ENCODE measurements at places on chromosomes 2 and 18. TPM values are rescaled to one million over a fixed set of nuclear protein-coding genes. Genes with fewer than 3 reads are reported as not detected.

Gene CD8B2
- total RNA-seq: not detected

Gene TCF7L1
- 10.3 TPM for total RNA-seq

Gene ARHGAP15
- total RNA-seq: not detected

Gene GPR35
- 0.25 TPM for total RNA-seq

Gene CNDP1
- total RNA-seq: not detected

DNA sequence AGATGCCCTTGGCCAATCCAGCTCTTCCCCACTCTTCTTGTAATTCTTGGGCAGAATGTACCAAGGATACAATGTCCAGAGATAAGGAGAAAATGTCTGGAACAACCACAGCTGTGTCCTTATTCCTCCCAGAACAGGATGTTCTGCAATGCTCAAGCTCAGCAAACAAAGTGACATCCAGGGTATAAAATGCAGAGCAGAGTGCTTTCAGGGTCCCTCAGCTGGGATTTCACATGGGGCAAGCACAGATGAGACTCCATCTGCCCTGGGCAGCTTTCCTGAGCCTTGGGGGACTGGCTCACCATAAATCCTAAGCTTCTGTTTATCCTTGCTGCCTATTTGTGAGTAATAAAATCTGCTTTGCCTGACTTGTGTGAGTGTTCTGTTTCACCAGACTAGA is 127.4 kb downstream of the VAPA start:
- H3K36me3 ChIP-seq: peaks cover 11% of the 10 kb centered on the region
- no peak overlapping the region for H3K4me3 ChIP-seq
- H3K4me1 ChIP-seq: peaks cover 13% of the 10 kb centered on the region
- H3K27ac ChIP-seq: no peak overlapping the region

- no peaks in the 10 kb centered on the region for H3K4me1 ChIP-seq
- H3K27ac ChIP-seq: no peak overlapping the region
- peaks cover 30% of the 10 kb centered on the region for H3K27me3 ChIP-seq
- DNase-seq: no peak
Observed at GRCh38 chr2:233122541-233122940, 62.4 kb downstream of the INPP5D start.

- H3K27ac ChIP-seq: no peak overlapping the region
- H3K4me1 ChIP-seq: peaks cover 29% of the 10 kb centered on the region
- H3K27me3 ChIP-seq: peaks cover 21% of the 10 kb centered on the region
Observed at GRCh38 chr18:57920036-57920435, 116.9 kb upstream of the ATP8B1 start.

- H3K36me3 ChIP-seq: no peaks in the 10 kb centered on the region
- H3K4me1 ChIP-seq: peaks cover 6% of the 10 kb centered on the region
- no peak overlapping the region for H3K4me3 ChIP-seq
- H3K27me3 ChIP-seq: peaks cover 18% of the 10 kb centered on the region
- DNase-seq: no peak
Observed at GRCh38 chr2:218783688-218784087, 1.7 kb downstream of the CYP27A1 start.

GRCh38 chr2:238657132-238658053 is 190.5 kb upstream of the TWIST2 start:
- H3K4me1 ChIP-seq: no peaks in the 10 kb centered on the region
- H3K27ac ChIP-seq: no peak overlapping the region
- DNase-seq: no peak
- no peaks in the 10 kb centered on the region for H3K36me3 ChIP-seq
- H3K4me3 ChIP-seq: no peak overlapping the region

GRCh38 chr2:73069855-73070642 is 1.5 kb downstream of the SFXN5 start:
- H3K4me1 ChIP-seq: peaks cover 49% of the 10 kb centered on the region
- H3K27me3 ChIP-seq: peaks cover 14% of the 10 kb centered on the region
- H3K36me3 ChIP-seq: peaks cover 34% of the 10 kb centered on the region
- peak overlapping the region; percentile 79 for H3K27ac ChIP-seq
- no peak for DNase-seq

- peaks cover 8% of the 10 kb centered on the region for H3K27me3 ChIP-seq
- no peaks in the 10 kb centered on the region for H3K36me3 ChIP-seq
- no peak for DNase-seq
- no peak overlapping the region for H3K4me3 ChIP-seq
- H3K4me1 ChIP-seq: no peaks in the 10 kb centered on the region
Observed at GRCh38 chr2:108348816-108349570, 28.8 kb upstream of the SULT1C4 start.

DNA sequence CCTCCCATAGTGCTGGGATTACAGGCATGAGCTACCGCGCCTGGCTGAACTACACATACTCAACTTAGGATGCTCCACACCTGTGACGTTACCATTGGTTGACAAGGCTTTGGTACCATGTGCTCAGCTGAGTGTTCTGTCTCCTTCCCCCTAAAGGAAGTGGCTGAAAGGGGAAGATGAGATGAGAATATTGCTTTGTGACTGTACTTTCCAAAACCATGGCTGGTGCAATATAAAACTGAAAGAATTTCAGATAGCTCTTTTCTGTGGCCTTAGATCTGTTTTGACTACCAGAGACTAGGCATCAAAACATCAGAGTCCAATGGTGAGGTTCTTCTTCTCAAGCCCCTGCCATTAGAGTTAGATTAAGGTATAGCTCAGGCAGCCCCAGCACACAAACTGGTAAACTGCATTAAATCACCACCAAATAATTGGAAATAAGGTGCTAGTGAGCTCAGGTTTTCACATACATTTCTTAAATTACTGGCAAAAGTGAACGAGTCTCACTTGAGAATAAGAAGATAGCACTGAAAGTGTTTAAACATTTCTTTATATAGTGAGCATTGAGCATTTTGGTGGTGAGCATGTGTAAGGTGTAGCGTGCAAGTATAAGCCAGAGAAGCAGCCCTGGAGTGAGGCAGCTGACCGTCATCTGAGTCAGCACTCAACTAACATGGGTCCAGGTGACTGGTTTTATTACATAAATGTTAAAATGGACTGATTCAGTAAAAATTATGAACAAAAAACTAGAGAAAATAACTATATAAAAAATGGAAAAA is 113.5 kb upstream of the FZD5 start:
- no peaks in the 10 kb centered on the region for H3K27me3 ChIP-seq
- H3K4me3 ChIP-seq: no peak overlapping the region
- H3K27ac ChIP-seq: no peak overlapping the region

DNA sequence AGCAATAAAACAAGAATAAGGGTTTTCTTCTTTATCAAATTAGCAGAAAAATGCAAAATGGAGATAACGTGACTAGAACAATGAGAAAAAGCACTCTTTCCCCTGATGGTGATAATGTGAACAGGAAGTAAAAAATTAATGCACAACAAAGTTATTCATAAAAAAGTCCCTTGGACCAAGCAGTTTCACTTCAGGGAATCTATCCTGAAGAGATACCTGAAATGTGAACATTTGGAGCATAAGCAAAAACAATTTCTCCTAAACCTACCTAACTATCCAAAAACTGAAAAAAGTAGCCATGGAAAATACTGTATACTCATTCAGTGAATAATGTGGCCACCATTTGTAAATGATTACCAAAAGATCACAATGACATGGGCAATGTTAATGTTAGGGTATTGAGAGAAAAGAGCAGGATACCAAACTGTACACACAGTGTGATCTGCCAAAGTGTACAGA is 48.7 kb downstream of the TRIP12 start:
- no peak for DNase-seq
- H3K27ac ChIP-seq: no peak overlapping the region
- H3K4me3 ChIP-seq: no peak overlapping the region
- H3K36me3 ChIP-seq: peaks cover 32% of the 10 kb centered on the region

DNA sequence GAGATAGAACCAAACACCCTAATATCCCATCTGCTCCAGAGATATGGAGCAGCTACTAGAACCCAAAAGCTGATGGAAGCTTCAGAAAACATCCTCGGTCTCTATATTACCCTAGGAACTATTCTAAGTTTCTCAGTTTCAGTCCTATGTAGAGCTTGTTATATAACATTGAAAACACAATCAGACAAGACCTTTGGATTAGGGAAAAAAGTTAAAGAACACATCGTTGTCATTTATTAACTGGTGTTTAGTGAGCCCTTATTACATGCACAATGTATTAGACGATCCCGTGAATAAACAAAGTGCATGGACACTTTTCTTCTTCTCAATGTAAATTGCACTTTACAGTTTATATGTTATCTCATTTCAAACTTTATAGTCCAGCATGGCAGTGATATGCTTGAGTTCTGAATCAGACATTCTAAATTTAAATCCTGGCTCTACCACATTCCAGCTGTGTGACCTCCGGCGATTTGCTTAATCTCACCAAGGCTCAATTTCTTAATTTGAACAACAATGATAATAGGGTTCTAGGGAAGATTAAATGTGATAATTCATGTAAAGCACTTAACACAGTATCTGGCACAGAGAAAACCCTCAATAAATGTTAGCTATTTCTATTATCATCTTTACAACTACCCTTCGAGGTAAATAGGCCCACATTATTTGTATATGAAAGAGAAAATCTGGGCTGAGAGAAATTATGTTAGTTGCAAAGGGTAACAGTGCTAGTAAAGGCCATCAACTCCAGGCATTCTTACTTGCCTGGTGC is 83.6 kb upstream of the PIK3C3 start:
- peaks cover 5% of the 10 kb centered on the region for H3K36me3 ChIP-seq
- peak overlapping the region; percentile 48 for H3K4me3 ChIP-seq
- H3K27me3 ChIP-seq: no peaks in the 10 kb centered on the region
- H3K27ac ChIP-seq: peak overlapping the region; percentile 59
- peaks cover 81% of the 10 kb centered on the region for H3K4me1 ChIP-seq

DNA sequence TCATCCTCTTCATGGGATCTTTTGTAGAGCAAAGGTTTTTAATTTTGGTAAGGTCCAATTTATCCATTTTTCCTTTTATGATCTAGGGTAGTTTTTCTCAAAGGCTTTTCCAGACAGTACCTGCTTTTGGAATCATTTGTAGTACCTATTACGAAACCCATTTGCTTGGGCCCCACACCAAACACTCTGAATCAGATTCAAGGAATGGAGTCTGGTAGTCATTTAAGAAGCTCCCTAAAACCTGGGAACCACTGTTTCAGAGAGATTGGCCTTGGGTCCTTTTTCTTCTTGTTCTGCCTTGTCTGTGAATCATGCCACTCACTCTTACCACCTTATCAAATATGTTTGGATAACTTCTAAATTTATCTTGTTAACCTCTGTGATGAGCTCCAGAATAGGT is 40.3 kb downstream of the OSBPL6 start:
- no peaks in the 10 kb centered on the region for H3K27me3 ChIP-seq
- no peaks in the 10 kb centered on the region for H3K36me3 ChIP-seq

GRCh38 chr2:196242131-196242620 is 70.8 kb upstream of the STK17B start:
- H3K4me3 ChIP-seq: no peak overlapping the region
- H3K4me1 ChIP-seq: peaks cover 72% of the 10 kb centered on the region
- no peaks in the 10 kb centered on the region for H3K27me3 ChIP-seq
- H3K27ac ChIP-seq: peak overlapping the region; percentile 60
- H3K36me3 ChIP-seq: peaks cover 24% of the 10 kb centered on the region

DNA sequence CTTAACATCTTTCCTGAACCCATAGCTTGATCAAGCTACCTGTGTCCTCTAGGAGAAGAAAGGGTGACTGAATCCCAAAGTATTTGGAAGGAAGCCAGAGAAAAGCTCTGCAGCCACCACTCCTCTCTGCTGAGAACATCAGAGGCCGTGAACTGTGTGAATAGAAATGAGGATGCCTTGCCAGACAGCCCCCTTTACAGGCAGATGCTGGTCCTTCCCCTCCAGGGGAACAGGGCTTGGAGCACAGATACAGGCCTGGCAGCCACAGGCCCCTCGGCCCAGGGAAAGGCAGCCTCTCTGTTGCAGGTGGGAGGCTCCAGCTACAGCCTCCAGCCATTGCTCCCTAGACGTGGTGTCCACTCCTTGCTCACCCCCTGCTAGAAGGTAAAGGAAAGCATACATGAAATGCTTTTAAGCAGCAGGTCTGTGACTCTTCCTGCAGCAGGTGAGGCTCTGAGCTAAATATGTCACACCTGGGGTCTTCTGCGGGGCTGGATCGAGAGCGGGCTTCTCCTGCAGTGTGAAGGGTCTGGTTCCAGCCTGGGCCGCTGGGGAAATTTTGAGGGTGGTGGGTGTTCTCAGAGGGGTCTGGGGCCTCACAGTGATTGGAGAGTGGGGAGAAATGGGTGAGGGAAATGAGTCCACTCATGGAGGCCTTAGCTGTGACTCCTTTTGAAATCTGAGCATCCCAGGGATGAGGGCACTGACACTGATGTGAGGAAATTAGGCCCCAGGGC is 234.0 kb downstream of the KLHL29 start:
- peaks cover 2% of the 10 kb centered on the region for H3K27me3 ChIP-seq
- H3K4me3 ChIP-seq: no peak overlapping the region
- peaks cover 8% of the 10 kb centered on the region for H3K36me3 ChIP-seq

GRCh38 chr2:183614799-183615435 is 490.7 kb downstream of the NUP35 start:
- no peaks in the 10 kb centered on the region for H3K36me3 ChIP-seq
- no peak overlapping the region for H3K27ac ChIP-seq
- no peak for DNase-seq
- H3K4me3 ChIP-seq: no peak overlapping the region
- H3K27me3 ChIP-seq: no peaks in the 10 kb centered on the region

DNA sequence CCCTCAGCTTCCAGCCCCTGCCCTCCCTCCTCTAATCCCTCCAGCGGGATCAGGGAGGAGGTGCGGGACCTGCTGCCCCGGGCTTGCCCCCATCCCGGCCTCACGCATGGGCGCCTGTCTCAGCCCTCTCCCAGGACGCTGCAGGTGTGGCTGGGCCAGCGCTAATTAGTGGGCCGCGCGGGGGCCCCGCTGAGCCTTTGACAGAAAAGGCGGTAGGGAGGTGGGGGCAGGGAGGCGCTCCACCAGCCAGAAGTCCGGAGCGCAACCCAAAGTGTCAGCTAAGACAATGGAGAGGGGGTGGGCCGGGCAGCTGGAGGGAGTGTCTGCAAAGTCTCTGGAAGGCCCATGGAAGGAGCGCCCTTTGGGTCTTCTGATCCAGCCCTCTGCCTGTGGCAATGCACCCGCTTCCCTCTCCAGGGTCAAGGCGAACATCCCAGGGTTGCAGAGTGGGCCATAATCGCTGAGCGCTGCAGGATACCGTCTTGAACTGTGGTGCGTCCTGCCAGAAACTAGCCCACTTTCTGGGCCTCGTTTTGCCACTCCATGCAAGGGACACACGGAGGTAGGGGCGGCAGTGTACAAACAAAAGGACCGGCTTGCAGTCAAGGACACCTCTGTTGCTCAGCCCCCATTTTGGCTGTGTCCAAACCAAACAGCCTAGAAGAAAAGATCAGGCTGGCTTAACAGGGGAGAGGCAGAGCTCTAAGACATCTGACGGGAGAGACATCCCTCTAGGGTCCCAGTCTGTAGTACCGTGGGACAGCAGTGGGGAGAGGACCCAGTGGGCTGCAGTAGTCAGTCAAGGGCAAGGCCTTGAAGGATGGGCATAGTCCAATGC is 3.5 kb downstream of the ATP6V1B1 start:
- H3K27ac ChIP-seq: no peak overlapping the region
- H3K4me3 ChIP-seq: no peak overlapping the region
- no peaks in the 10 kb centered on the region for H3K4me1 ChIP-seq
- peaks cover 14% of the 10 kb centered on the region for H3K27me3 ChIP-seq
- no peak for DNase-seq

- H3K27me3 ChIP-seq: no peaks in the 10 kb centered on the region
- 0 out of 2 replicates have a peak, but pooled peaks cover 4% of the 10 kb centered on the region for H3K36me3 ChIP-seq
- H3K4me1 ChIP-seq: peaks cover 18% of the 10 kb centered on the region
- H3K27ac ChIP-seq: no peak overlapping the region
- H3K4me3 ChIP-seq: no peak overlapping the region
Observed at GRCh38 chr18:67476585-67476984, 39.9 kb downstream of the DSEL start.

- H3K27me3 ChIP-seq: no peaks in the 10 kb centered on the region
- H3K27ac ChIP-seq: 0 out of 2 replicates have a peak overlapping the region, but pooled peaks have one; percentile 15
- no peak overlapping the region for H3K4me3 ChIP-seq
- no peaks in the 10 kb centered on the region for H3K36me3 ChIP-seq
Observed at GRCh38 chr2:180124273-180125139, 117.4 kb upstream of the CWC22 start.

GRCh38 chr18:50104421-50104820 is 90.5 kb downstream of the MYO5B start:
- no peak overlapping the region for H3K27ac ChIP-seq
- no peak for DNase-seq
- no peaks in the 10 kb centered on the region for H3K4me1 ChIP-seq
- H3K27me3 ChIP-seq: peaks cover 4% of the 10 kb centered on the region
- H3K36me3 ChIP-seq: no peaks in the 10 kb centered on the region
- no peak overlapping the region for H3K4me3 ChIP-seq

All from HFFc6 (cell line).